AG04449 (cell line): ENCODE measurements at places on chromosomes 12 and 14.

DNA sequence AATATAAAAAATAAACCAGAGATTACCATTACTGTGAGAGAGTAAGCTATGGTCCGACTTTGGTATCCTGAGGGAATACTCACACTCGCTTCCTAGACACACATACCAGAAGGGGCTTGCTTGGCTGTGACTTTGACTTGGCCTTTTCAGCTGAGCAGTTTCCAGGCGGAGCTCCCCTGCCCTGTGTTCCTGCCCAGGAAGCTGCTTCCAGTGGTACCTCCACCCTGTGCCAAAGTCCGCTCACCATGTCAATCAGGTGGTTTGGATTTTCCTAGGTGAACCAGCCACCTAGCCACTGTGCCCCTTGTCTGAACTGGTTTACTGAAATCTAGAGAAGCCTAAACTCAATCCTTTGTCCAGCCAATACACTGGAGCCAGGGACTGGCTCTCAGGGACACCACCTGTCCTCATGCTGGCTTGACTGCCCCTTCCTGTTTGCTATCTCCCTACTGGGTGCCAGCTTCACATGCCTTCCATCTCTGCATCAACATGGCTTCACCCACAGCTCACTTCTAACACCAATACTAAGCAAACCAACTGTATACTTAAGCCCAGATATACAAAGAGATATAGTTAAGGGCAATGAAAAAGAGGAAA is 28.6 kb downstream of the MAX start:
- no peak for DNase-seq

- DNase-seq, result no peak
These were observed 129.7 kb upstream of the PLEKHG7 start for GRCh38 chr12:92573104-92573503.

GRCh38 chr14:22282417-22282816 is 306.6 kb downstream of the DAD1 start:
- no peak for DNase-seq

- no peak for DNase-seq
These were observed 7.2 kb downstream of the HSP90AA1 start for GRCh38 chr14:102079700-102079979.

DNA sequence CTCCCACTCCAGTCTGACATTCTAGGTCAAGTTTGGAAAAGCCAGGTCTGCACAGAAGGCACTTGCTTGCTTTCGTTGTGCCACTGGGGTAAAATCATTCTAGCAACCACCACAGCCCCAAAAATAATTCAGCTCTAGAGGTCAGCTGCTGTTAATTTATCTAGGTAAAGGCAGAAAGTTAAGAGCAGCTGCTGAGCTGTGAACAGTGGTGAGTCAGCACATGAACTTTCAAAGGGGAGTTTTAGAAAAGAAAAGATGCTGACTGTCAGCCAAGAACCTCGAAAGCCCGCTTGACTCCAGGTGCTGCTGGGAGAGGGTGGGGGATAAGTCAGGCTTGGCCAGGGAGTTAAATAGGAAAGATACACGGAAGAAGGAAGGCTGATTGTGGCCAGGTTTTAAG is 12.7 kb downstream of the CCDC197 start:
- DNase-seq, result no peak

- no peak for DNase-seq
These were observed 68.3 kb upstream of the AMN start for GRCh38 chr14:102854091-102854703.

DNA sequence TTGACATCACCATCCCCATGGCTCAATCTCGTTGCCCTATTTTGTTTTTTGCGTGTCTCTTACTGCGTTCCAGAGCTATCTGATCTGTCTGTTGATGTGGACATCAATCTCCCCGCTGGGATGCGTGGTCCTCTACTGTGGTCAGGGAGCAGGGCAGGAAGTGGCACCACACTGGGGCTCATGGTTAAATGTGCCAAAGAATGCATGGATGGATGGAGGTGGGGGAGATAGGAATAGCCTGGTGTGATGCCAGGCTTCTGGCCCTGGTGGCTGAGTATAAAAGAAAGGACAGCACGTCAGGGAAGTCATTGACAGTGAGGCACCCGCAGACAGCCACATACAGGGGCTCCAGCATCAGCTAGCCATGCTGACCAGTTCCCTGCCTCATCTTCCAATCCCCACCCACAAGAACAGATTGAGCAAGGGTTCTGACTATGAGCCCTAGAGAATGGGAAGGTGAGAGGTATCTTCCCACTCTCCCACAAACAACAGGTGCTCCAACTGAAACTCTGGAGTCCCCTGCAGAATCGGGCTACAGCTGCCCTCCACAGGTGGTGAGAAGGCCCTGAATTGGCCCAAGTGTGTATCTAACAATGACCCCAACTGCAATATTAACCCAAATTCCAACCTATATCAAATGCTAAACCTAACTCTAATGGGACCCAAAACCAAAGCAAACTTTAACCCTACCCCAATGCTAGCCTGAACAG is 2.7 kb upstream of the BEGAIN start:
- no peak for DNase-seq

DNA sequence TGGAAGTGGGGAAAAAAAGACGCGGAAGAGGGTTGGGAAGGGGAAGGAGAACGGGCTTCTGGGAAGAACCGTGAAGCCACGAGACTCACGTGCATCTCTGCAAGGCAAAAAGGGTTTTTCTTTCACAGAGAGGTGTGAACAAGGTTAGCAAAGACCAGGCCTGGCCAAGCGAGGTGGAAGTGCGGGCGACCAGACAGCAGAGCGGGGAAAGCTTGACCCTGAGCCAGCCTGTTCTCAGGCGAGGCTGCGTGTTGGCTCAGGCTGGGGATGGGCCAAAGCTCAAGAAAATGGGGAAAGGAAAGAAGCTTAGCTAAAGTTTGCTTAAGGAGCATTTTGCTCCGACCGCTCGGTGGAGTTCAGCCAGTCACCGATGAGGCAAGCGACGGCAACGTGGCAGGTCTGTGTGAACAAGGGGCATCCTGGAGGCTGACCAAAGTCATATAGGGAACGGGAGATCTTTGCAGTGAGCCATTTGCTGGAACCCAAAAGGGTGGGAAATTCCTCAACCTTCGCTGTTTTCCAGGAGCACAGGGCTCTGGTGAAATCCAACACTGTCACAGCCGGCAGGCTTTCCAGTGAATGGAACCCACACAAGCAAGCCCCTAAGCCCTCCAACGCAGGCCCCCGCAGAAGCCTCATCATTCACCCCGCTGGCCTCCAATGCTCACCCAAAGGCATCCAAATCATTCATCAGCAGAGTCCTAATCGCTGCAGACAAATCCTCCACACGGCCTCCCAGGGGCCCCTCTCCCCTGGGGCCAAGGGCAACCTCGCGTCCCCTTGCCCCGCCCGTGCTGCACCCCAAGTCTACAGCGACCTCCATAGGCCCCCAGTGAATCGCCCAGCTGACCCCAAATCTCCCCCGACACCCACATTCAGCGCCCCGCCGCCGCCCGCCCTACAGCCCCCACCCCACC is 754 bp downstream of the ZNF605 start:
- peak; percentile 9 for DNase-seq

DNA sequence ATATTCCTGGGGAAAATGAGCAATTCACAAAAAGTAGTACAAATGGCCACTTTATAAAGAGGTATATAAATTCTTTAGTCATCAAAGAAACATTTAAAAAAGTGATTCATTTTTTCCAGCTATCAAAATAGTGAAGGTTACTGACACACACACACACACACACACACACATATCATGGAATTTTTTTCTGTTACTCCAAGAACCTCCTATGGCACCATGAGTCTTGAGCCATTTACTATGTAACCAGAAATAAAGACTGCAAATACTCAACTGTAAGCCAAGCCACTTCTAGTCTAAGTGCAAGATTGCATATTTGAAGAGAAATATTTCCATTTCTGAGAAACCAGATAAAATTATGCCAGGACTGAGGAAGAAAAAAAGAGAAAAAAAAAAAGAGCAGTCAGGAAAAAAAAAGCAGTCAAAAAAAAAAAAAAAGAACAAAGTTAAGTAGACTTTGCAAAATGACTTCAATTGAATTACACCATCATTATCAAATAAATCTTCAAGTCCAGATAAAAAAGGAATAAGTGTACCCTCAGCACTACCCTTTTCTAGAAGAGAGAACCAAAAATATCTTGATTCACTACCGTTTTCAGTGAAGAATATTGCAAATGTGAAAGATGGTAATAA is 275.7 kb downstream of the DAD1 start:
- no peak for DNase-seq

DNA sequence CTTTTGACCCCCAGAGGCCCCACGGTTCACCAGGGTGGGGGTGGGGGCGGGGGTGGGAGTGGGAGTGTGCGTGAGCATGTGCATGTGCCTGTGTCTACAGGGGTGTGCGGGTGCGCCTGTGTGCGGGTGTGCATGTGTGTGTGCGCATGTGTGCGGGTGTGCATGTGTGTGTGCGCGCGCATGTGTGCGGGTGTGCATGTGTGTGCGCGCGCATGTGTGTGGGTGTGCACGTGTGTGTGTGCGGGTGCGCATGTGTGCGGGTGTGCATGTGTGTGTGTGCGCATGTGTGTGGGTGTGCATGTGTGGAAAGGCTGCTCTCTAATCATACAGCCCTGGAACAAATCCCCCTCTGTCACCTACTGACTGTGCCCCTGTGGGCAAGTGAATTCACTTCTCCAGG is 38.8 kb downstream of the RFLNA start:
- no peak for DNase-seq

- no peak for DNase-seq
These were observed 146.8 kb downstream of the TTLL5 start for GRCh38 chr14:75807667-75808360.

- no peak for DNase-seq
These were observed 38.0 kb upstream of the BCL7A start for GRCh38 chr12:121983536-121984210.

DNA sequence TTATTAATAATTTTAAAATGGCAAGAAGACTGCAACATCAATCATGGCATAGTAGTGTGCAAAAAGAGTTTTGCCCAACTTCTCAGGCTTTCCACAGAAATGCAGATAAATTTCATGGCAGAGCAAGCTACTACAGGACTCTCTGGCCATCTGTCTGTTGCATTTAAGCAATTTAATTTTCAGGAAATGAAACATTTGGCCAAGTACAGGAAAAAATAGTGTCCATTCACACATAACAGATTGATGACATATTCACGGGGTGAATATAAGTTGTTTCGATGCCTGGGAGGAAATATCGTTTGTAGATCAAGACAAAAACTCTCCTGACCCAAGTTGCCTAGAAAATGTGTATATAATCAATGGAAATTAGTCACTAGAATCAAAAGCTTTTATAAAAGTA is 324.0 kb downstream of the PRKD1 start:
- DNase-seq, result no peak

DNA sequence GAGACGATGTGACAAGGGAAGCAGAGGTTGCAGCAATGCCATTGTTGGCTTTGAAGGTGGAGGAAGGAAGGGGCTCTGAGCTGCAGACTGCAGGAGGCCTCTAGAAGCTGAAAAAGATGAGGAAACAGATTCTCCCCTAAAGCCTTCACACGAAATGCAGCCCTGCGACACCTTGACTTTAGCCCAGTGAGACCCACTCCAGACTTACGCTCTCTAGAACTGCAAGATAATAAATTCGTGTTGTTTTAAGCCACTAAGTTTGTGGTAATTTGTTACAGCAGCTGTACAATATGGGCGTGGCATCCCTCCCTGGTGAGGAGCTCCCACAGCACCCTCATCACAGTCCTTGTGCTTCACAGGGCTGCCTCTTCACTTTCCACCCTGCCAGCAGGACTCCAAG is 53.2 kb downstream of the GOLGA5 start:
- no peak for DNase-seq

- no peak for DNase-seq
These were observed 108.2 kb downstream of the PRICKLE1 start for GRCh38 chr12:42481368-42481767.

DNA sequence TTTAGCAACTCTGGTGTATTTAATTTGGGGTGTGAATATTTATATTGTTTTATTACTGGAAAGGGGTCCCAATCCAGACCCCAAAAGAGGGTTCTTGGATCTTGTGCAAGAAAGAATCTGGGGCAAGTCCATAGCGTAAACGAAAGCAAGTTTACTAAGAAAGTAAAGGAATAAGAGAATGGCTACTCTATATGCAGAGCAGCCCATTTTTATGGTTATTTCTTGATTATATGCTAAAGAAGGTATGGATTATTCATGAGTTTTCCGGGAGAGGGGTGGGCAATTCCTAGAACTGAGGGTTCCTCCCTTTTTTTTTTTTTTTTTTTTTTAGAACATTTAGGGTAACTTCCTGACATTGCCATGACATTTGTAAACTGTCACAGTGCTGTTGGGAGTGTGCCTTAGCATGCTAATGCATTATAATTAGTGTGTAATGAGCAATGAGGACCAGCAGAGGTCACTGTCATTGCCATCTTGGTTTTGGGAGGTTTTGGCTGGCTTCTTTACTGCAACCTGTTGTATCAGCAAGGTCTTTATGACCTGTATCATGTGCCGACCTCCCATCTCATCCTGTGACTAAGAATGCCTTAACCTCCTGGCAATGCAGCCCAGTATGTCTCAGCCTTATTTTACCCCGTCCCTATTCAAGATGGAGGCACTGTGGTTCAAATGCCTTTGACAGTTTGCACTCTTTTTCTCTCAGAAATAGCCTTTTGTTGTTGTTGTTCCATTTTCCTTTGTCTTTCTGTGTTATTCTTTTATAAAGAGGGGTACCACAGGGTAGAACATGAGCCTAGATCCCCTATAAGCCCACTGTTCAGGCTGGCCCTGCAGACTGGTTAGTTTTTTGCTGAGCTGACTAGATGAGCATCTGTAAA is 75.5 kb upstream of the DCD start:
- DNase-seq, result no peak

DNA sequence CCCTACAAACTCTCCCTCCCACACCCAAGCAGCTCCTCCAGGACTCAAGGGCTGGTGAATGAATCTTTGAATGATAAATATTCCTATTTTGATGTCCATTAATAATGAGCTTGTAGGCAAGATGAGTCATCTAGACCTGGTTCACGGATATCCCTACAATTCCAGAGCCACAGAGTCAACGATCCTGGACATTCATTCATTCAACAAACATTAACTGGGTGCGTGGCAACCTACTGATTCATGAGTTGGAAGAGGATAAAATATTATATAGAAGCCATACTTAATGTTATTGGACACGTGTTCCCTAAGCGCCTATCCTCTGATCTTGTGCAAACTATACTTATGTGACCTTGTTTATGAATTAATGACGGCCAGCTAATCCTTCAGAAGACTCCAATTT is 420 bp upstream of the OTUB2 start:
- DNase-seq, result no peak

GRCh38 chr14:96189281-96189711 is 15.3 kb upstream of the BDKRB2 start:
- DNase-seq, result peak; percentile 83

GRCh38 chr12:45663455-45663854 is 66.1 kb upstream of the ARID2 start:
- DNase-seq, result no peak

GRCh38 chr12:127284021-127284420 is 982.9 kb upstream of the TMEM132C start:
- no peak for DNase-seq

DNA sequence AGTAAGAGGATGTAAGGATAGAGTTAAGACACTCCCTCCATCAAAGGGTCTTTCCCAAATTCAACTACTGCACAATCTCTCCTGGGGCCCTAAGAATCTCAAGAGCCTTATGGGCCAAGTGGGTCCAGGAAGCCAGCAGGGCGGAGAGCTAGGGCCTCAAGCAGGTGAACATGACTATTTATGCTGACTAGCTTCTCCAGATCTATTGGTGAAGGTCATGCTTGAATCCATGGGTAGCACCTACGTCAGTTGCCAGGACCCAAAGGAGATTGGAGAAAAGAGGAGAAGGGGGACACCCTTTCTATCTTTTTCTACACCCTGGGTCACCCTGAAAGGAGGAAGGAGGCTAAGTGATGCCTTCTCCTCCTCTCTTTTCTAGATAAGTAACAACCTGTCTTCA is 534.2 kb upstream of the MIS18BP1 start:
- DNase-seq, result no peak

- DNase-seq, result peak; percentile 53
These were observed 61.0 kb downstream of the EPS8 start for GRCh38 chr12:15728118-15728598.
